ENCODE measurements at places on chromosomes 2 and 18.

GRCh38 chr18:6776188-6776587, 46.7 kb downstream of the ARHGAP28 start:
- DNase-seq, result no peak

DNA sequence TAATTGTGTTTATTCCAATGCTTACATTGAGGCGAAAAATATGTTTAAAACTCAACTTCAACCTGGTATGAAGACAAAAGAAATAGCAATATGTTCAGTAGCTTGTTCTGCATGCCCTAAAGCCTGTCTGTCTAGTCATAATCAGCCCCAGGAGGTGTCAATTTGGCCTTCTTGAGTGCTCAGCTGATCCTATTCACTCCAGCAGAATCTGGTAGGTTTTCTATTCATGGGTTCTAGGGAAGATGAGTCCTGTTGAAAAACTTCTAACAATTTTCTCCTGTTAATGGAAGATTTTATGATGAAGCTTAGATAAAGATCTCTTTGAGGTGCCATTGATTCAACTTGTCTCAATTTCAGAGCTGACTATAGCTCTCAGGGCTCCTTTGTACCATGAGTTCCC, 402.0 kb upstream of the UBE2E3 start:
- DNase-seq, result no peak

DNA sequence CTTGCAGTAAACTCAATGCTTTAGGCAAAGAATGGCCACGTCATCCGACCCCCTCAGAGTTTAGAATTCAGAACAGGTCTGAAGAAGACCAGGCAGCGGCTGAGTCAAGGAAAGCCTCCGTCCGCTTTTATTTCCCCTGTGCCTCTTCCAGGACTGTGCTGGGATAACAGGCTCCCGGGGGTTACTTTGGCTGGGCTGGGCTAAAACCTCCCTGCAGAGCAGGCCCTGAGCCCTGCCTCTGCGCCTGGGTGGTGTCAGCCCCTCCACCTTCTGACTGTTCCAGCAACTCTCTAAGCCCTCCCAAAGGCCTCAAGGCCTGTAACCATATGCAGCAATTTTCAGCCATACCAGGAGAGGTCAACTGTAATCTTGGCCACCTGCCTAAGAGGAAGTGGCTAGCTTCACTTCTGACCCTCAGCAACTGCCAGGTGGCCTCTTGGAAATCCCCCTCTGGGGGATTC, 166.5 kb downstream of the RPIA start:
- no peak for DNase-seq

GRCh38 chr2:149568138-149568537, 19.4 kb downstream of the MMADHC start:
- DNase-seq, result no peak

DNA sequence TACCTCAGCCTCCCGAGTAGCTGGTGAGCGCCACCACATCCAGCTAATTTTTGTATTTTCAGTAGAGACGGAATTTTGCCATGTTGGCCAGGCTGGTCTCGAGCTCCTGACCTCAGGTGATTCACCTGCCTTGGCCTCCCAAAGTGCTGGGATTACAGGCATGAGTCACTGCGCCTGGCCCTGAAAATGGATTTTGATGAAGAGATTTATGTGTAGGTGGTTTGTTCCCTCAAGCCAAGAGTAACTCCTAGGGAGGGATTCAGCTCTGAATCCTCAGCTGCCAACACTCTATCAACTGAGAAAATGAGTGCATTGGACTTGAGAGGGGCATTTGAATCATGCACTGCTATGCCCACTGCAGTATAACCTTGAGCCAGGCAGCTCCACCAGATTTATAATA, 17.5 kb upstream of the LIPG start:
- DNase-seq, result no peak

DNA sequence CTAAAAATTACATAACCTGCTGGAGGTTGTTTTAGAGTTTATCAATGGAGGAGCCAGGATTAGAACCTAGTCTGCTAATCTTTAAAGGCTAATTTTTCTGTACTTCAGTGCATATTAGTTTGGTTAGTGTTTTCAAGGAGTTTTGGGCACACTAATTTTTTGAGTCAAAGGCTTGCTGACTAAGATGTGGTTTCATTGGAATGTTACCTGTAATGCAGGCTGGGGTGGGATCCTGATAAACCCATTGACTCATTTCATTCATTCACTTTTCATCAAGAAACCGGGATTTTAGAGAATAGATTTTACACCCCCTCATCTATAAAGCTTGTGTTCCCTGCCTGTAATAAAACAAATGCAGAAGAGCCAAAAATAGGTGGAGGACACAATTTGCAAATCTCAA, 91.9 kb upstream of the IL1R2 start:
- DNase-seq, result no peak

All from activated naive CD4-positive, alpha-beta T cell (primary cell).